Stimulated activated CD8-positive, alpha-beta memory T cell treated with anti-CD3 and anti-CD28 coated beads, Interleukin-7, amount 100 ng/mL, for 1 hour (primary cell): ENCODE measurements at places on chromosomes 12 and 14.

- no peak for DNase-seq
These were observed 62.9 kb upstream of the PDE3A start for GRCh38 chr12:20305470-20305869.

DNA sequence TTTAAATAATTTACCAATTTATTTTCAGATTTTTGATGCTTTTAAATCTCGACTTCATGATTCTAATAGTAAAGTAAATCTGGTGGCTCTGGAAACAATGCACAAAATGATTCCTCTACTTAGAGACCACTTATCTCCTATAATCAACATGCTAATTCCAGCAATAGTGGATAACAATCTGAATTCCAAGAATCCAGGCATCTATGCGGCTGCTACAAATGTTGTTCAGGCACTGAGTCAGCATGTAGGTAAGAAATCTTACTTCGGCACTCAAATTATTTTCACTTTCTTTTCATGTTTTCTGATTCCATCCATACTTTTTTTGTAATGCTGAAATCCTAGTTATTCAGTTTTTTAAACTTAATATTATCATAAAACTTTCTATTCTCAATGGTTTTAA, 15.5 kb upstream of the PRPF39 start:
- no peak for DNase-seq

DNA sequence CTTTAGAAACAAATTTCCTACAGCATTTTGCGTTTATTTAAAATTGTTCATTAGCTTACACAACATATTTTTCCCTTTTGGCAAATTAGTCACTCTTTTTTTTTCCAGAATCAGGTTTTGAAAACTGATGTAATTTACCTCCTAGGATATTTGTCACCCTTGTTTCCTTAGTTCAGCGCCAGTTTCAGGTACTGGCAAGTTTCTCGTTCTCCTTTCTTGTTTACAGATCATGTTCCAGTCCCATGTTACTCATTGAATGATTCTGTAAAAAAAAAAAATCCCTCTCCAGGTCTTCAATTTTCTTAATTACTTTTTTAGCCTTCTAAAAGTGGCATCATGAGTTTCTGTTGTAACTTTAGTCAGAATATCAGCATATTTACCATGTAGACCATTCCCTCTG, 2.7 kb downstream of the PPP4R4 start:
- DNase-seq, result no peak

GRCh38 chr12:108815875-108816594, 41.3 kb downstream of the SSH1 start:
- no peak for DNase-seq

- DNase-seq, result no peak
These were observed 1.2 kb downstream of the KRT86 start for GRCh38 chr12:52275686-52276085.

DNA sequence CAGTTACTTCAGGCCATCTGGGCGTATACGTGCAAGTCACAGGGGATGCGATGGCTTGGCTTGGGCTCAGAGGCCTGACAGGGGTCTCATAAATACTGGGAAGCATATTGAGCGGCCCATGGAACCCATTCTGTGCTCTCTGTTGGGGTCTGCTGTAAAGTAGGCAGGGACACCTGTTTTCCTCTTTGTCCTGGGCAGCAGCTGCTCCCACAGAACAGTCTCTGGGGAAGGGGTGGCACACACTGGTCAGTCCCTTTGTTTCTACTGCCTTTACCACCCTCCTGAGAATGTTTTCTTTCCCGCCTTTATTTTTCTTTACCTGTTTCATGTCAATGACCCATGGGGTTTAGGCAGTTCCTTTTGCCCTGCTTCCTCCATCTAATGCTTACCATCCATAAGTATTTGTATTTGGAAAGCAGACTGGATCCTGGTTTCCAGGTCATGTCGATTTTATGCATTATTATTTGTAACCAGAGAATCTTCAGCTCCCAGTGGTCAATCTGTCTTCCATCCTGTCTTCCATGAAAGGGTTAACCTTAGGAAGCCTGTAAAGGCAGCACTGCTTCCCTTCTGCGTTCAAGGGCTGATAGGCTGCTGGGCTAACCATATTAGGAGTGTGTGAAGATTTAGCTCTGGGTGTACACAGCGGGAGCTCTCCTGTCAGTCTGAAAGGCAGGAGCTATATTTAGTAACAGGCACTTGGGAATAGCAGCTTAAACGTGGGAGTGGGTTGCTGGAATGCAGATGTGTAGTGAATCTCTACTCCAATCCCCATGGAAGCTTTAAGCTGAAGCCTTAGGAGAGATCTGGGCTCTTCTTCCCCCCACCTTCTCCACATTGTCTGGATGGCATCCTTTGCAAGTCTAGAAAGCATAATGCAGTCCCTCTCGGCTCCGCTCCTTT, 124.0 kb downstream of the DYRK2 start:
- no peak for DNase-seq

DNA sequence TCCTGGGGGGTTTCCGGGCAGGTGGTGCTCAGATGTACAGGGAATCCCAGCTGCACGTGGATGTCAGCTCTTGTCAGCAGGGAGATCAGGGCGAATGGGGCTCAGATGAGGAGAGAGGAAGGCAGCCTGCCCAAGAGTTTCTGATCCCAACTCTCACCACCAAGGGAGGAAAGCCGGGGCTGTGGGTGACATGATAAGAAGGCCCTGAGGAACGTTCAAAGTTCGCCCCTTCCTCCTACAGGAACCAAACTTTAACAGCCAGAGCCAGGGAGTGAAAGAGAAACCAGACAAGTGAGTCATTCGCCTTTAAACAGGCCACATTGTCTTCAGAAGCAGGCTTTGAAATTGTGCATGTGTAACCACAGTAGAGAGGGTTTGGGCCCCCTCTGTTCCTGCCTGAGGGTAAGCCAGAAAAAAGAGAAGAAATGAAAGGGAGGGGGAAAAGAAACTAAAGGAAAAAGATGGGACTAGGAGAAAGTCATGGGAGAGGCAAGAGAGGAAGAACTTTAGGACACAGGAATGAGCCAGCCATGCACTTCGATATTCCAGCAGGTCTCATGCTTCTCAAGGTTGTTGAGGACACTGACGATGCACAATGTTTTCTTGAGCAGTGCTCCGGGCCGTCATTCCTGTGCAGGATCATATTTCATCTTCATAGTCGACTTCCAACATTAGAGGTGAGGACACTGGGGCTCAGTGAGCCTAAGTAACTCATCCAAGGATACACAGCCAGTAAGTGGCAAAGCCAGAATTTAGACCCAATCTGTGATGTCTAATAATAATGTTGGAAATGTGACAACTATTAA, 691.4 kb upstream of the TBX3 start:
- DNase-seq, result no peak

- DNase-seq, result no peak
These were observed 19.1 kb upstream of the DNAH10 start for GRCh38 chr12:123743002-123743401.

DNA sequence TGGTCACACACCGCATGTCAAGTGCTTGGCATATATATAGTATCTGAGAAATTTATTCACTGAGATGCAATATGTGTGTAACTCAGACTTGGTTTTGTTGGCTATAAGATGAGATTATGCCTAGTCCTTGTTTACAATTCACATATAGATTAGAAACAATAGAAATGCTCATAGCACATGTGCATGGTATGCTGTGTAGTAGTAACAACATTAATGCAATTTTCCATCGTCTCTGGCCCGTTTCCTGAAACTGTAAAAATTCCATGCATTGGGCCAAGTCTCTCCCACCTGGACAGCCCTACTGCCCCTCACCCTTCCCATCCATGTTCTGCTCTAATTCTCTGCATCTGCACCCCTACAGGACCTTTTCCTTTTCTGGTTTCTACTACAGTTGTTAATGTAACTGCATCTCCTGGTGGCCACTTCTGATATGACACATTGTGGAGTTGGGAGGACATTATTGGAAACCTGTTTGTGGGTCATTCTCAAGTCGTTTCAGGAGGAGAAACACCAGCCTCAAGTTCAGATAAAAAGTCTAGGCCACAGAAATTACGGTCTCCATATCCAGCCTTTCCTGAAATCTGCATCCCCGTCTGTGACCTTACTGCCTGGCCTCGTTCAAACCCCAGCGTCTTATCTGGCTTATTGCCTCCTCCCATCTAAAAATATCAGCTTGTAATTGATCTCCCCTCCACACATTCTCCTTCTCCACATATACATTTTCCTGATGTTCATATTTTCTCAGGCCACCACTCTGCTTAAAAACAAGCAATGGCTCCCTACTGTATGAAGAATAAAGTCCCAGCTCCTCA, 37.5 kb downstream of the EMP1 start:
- no peak for DNase-seq
